ENCODE measurements at places on chromosomes 11 and 22.

GRCh38 chr22:43144949-43145348 is 1.8 kb upstream of the MCAT start:
- DNase-seq = no peak

DNA sequence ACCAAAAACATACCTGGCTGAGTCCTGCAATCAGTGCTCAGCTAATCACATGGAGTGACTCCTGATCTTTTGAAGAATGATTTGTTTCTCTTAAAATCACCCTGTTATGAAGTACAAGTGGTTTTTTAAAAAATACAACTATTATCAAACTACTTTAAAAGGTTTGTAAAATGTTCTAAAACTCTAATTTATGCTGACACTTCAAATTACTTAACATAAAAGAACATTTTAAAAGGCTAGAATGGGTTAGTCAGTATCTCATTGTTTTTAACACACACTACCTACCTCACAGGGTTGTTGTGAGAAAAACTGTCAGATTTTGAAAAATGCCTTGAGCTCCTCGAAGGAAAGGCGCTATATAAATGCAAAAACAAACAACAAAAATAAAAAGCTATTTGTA is 33.2 kb downstream of the KMT5B start:
- DNase-seq = no peak

DNA sequence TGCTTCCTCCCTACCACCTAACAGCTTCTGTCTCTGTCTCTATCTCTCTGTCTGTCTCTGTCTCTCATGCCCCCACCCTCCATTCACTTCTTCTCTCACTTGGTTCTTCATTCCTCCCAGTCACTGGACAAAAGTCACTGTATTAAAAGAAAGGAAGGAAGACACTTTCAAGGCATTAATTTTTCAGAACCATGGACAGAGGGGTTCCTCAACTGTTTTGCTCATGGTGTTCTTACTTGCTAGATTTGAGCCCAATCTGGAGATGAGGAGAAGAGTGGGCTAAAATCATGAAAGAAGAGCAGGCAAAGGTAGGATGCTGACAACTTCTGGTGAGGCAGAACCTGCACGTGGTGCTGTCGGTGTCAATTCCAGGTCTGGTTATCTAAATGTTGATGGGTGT is 116.7 kb upstream of the LARGE1 start:
- no peak for DNase-seq

- no peak for DNase-seq
Observed at GRCh38 chr22:38871360-38872171, 450 bp downstream of the CBX6 start.

DNA sequence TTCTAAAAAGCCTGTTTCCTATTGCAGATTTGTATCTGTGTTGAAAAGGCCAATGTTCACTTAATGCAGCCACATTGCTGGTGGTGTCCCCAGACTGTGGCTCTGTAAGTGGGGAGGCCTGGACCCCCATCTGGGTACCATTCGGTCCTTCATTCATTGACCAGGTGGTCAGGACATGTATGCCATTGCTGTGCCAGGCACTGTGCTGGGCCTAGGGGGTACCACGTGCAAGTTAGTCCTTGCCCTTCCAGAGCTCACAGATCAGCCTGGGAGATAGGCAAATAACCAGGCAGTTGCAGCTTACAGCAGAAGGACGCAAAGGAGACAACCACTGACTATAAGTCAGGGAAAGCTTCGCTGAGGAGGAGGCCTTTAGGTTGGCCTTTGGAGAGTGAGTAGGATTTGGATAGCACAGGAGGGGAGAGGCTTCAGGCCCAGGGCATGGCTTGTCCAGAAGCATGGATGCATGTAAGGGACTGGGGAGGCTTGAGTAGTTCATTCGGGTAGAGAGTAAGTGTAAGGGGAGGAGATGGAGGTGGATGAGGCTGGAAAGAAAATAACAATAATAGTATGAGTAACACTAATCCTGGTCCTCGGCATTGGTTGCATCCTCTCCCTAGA is 5.0 kb downstream of the PRDM11 start:
- DNase-seq = no peak

GRCh38 chr11:1933416-1934334 is 13.5 kb upstream of the MRPL23 start:
- no peak for DNase-seq

DNA sequence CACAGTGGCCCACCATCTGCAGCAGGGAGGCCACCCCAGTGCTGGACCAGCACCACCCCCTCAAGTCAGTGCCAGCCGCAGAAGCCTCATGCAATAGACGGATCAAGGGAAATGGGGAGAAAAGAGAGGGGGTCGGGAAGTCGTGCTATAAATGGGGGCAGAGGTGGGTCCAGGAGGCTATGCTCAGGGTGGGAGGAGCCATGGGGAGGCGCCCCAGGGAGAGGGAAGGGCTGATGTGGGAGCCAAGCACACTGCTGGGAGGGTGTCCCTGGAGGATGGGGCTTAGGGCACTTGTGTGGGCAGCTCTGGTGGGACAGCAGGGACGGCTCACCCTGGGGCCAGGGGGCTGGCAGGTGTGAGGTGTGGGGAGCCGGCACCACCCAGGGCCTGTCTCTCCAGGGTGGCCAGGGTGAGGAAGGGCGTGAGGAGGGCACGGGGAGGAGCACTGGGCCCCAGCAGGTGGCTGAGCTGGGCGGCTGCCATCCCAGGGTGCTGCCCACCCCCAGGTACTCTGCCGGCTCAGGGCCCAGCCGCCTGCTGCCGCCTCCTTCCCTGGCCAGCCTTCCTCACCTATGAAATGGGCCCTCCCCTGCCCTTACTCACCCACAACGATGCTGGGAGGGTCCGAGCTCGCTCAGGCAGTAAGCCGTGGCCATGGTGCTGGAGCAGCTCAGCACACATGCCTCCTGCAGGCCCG is 18.0 kb downstream of the PHLDA2 start:
- DNase-seq = no peak

DNA sequence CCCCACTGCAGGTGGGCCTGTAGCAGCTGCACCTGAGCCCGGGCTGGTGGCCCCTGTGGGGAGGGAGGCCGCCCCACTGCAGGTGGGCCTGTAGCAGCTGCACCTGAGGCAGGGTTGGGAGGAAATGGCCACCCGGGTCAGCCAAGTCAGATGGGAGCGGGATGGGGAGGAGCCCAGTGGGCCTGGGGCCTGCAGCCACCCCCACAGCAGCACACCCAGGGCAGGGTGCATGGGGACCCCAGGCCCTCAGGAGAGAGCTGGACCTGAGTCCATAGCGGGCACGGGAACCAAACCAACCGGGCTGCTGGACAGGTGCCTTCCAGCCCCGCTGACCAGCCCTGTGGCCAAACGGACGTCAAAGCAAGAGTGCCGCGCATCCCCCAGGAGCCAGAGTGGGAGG is 61.7 kb downstream of the BRD1 start:
- DNase-seq = no peak

GRCh38 chr11:93256623-93257022 is 58.8 kb upstream of the SLC36A4 start:
- no peak for DNase-seq

- DNase-seq = no peak
Observed at GRCh38 chr11:127247261-127247851, 246.8 kb upstream of the KIRREL3 start.

- no peak for DNase-seq
Observed at GRCh38 chr11:19736831-19737230, 24.2 kb downstream of the NAV2 start.

- DNase-seq = no peak
Observed at GRCh38 chr11:43392713-43393112, 34.0 kb downstream of the TTC17 start.

GRCh38 chr22:30747493-30747892 is 52.8 kb downstream of the OSBP2 start:
- no peak for DNase-seq

GRCh38 chr22:20388200-20388599 is 5.8 kb upstream of the ZNF74 start:
- no peak for DNase-seq

GRCh38 chr22:22603470-22603947 is 40.9 kb upstream of the GGTLC2 start:
- no peak for DNase-seq

- DNase-seq = no peak
Observed at GRCh38 chr11:46333394-46333947, 13.8 kb upstream of the DGKZ start.

- DNase-seq = no peak
Observed at GRCh38 chr11:120539667-120540369, 28.3 kb downstream of the GRIK4 start.

- no peak for DNase-seq
Observed at GRCh38 chr11:95605271-95605940, 184.2 kb downstream of the FAM76B start.

- DNase-seq = no peak
Observed at GRCh38 chr11:41622707-41623359, 163.4 kb upstream of the LRRC4C start.

DNA sequence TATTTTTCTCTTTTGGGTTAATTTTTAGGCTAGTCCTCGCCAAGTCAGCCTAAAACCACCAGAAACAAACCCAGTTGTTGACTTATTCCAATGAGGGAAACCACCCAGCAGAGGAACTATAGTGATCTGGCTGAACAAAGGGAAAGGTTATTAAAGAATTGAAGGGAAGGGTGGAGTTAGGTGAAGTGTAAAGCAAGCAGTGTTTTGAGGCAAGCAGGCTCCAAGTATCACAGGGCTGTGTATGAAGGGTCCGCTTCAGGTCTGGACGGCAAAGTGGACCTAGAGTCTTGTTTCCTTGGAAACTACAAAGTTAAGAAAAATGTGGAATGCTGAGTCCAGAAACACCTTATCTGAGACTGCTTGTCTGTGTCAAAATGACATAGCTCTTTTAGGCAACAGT is 3.2 kb upstream of the TCN2 start:
- DNase-seq = no peak

GRCh38 chr22:42962295-42963230 is 52.4 kb downstream of the PACSIN2 start:
- DNase-seq = no peak

DNA sequence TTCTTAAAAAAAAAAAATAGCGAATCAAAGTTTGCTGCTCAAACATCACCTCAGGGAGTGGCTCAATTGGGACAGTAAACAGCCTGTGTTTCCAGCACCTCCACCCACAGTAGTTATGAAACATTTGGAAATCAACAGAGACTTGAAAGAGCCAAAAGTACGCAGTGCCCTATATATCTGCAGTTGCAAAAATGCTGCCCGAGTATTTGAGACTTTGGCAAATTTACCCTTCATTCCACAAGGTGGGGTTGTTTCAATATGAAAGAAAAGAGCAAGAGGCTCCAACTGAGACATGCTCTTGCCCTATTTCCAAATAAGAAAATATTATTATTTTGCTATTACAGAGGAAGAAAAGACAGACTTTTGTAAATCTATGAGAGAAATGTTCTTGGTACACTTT is 851.1 kb upstream of the RAG2 start:
- no peak for DNase-seq

DNA sequence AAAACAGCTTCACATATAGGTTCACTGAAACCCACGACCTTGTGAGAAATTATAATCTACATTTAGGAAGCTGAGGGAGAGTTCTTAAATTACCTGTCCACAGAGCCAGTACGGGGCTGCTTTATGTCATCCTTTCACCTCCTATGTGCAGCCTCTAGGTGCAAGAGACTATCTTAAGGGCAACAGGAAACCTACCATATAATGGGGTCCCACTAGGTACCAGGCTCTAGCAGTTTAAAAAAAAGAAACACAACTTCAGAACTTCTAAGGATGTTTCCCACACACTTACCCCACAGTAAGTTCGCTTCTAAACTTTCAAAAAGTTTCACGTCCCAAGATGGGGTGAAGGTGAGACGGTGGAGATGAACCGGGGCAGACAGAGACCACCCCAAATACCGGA is 573 bp downstream of the STK33 start:
- DNase-seq = no peak

- no peak for DNase-seq
Observed at GRCh38 chr11:123719452-123719851, 22.0 kb downstream of the ZNF202 start.

DNA sequence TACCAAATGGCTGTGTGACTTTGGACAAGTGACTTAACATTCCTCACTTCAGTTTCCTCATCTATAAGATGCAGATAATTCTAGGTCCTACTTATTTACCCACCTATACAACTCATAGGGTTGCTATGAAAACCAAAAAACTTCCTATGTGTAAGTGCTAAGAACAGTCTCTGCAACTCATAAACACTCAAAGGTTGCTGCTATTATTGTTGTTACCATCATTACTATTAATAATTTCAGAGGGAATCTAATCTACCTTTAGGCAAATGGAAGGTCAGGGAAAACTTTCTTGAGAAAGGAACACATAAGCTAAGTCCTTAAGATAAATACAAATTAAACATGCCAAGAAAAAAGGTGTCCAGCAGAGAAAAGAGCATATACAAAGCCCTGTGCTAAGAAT is 40.5 kb downstream of the SIK3 start:
- DNase-seq = no peak

DNA sequence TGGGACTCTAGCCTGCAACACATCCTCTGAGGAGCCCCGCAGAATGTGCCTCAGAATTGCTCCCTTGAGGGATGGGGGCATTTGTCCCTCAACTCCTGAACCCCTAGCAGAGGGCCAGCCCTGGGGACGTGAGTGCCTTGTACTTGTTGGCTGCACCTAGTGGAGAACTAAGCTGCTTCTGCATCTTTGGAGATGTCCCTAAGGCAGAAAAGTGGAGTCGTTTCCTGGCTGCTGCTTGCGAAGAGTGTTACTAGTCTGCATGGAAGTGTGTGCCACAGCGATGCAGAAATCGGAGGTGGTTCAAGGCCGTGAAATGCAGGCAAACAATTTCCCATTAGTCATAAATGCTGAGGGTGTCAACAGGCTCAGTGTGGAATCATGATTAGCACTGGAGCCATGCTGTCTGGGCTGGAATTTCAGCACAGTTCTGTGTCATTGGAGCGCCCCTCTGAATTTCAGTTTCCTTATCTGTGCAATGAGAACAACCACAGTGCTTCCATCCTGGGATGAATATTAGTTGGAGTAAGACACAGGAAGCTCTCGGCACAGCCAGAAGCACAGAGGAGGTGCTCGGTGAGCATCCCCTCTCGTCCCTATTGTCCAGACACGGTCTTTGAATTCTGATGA is 56.5 kb downstream of the MIAT start:
- DNase-seq = no peak

GRCh38 chr11:88249706-88250105 is 74.5 kb upstream of the RAB38 start:
- no peak for DNase-seq

GRCh38 chr11:88484873-88485621 is 147.5 kb upstream of the CTSC start:
- no peak for DNase-seq

DNA sequence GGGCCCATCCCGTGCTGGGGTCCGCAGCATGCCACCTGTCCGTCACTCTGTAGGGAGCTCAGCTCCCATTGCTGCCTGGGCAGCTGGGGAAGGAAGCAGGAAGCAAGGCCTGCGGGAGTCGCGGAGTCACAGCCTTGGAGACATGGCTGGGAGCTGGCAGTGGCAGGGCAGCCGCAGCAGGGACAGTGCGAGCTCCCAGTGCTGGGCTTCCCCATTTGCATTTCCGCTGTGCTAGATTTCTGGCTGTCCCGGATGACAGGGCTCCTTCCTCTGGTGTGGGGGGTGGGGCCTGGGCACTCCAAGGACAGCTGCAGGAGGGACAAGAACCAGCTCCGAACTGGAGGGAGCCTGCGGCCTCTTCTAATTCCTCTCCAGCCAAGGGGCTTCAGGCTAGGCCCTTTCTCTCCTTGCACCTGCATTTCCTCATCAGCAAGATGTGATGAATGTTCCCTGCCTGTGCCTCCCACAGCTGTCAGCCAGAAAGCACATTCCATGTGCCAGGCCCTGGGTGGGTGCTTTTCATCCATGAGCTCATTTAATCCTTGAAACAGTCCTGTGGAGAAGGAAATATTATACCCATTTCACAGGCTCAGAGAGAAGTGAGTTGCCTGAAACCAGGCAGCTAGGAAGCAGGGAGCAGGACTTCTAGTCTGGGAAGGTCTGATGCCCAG is 48.0 kb downstream of the MYO7A start:
- no peak for DNase-seq
